ENCODE measurements at places on chromosomes 5 and 9.

GRCh38 chr5:148750614-148751013 lies 75.8 kb upstream of the ADRB2 start:
- no peak for DNase-seq

DNA sequence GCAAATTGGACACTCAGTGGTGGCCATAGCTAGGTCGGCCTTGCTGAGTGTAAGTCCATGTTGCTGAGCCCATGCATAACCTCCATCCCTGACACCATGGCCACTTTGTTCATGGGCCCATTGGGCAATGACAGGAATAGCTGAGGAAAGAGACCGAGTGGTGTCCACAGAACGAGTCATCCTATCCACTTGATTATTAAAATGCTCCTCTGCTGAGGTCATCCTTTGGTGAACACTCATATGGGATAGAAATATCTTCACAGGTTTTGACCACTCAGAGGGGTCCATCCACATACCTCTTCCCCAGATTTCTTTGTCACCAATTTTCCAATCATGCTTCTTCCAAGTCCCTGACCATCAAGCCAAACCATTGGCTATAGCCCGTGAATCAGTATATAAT lies 63.6 kb downstream of the PPIC start:
- no peak for DNase-seq

GRCh38 chr5:165187815-165188214 lies 1682.4 kb downstream of the MAT2B start:
- no peak for DNase-seq

DNA sequence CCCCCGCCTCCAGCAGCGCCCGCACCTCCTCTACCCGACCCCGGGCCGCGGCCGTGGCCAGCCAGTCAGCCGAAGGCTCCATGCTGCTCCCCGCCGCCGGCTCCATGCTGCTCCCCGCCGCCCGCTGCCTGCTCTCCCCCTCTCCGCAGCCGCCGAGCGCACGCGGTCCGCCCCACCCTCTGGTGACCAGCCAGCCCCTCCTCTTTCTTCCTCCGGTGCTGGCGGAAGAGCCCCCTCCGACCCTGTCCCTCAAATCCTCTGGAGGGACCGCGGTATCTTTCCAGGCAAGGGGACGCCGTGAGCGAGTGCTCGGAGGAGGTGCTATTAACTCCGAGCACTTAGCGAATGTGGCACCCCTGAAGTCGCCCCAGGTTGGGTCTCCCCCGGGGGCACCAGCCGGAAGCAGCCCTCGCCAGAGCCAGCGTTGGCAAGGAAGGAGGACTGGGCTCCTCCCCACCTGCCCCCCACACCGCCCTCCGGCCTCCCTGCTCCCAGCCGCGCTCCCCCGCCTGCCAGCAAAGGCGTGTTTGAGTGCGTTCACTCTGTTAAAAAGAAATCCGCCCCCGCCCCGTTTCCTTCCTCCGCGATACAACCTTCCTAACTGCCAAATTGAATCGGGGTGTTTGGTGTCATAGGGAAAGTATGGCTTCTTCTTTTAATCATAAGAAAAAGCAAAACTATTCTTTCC lies 19.3 kb downstream of the CDKN2A start:
- DNase-seq, result no peak

DNA sequence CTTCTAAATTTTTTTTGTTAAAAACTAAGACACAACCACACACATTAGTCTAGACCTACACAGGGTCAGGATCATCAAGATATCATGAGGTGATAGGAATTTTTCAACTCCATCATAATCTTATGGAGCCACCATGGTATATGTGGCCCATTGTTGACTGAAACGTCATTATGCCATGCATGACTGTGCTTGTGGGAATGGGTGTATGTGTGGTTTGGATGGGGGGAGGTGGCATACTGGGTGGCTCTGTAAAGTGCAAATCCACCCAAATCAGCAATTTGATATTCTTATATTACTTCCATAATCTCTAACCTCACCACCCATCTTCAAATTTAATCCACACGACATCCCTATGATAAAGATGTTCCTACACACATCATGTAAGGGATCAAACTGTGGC lies 21.0 kb downstream of the ADRB2 start:
- DNase-seq, result no peak

- DNase-seq, result no peak
Measured at GRCh38 chr5:122152266-122152900, 23.0 kb downstream of the ZNF474 start.

- DNase-seq, result no peak
Measured at GRCh38 chr9:121818841-121819427, 167.5 kb downstream of the DAB2IP start.
